Activated T-cell treated with anti-CD3 and anti-CD28 coated beads for 4 hours (primary cell): ENCODE measurements at places on chromosomes 6 and 20.

- no peak for DNase-seq
Observed at GRCh38 chr6:116266803-116267202, 12.9 kb downstream of the TSPYL1 start.

- no peak for DNase-seq
Observed at GRCh38 chr6:14386668-14387067, 269.1 kb downstream of the CD83 start.

DNA sequence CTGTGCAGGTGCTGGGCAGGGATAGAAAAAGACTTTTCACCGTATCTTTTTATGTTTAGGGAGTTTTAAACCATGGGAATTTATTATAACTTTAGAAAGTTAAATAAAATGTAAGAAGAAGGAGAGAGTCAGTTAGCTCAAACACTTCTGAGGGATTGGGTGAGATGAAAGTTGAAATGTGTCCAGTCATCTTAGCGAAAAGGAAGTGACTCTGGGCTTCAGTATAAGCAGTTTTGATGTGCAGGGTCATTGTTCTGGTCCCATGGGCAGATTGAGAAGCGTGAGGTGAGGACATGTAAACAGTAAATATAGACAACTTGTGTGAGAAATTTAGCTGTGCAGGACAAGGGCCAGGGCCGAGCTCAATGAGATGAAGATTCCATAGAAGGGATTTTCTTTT lies 66.9 kb downstream of the TOX2 start:
- DNase-seq = no peak

DNA sequence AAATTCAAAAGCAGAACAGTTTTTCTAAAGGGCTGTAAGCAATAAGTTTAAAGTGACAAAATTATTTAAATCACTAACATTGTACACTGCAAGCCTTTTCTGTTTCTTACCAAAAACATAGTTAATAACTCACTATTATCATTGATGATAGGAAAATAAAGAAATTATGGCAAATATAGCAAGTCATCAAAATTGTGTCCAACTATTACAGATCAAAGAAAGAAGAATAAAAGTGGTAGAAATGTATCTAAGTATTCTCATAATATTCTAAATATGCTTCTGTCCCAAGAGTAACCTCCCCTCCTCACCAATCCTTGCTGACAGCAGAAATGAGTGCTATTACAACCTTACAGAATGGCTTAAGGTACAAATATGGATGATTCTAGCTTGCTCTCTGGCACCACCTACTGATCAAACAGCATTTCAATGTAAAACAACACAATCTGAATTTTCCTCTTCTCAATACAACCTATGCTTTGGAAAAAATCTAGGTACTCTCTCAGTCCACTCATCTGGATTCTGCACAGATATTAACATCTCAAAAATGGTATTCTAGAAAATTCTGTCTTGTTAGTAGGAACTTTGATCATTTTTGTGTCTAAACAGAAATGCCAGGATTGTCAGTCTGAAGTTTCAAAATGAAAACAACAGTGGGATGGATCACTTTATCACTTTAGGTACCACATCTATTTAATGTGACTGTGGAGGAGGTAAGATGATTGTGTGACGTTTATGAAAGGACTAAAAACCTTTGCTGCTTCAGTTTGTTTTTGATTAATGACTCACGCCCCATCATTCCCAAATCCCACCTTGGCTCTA lies 40.9 kb downstream of the ZFP64 start:
- DNase-seq = peak; percentile 4

- DNase-seq = no peak
Observed at GRCh38 chr6:157751547-157752200, 71.4 kb upstream of the SNX9 start.

- DNase-seq = peak; percentile 30
Observed at GRCh38 chr6:149723771-149724417, 6.0 kb upstream of the LATS1 start.

GRCh38 chr6:72580281-72580940 lies 41.5 kb upstream of the KCNQ5 start:
- DNase-seq = no peak

GRCh38 chr6:41271901-41272395 lies 14.5 kb downstream of the TREM1 start:
- DNase-seq = no peak

GRCh38 chr20:37538003-37538402 lies 10.3 kb upstream of the BLCAP start:
- DNase-seq = no peak

- DNase-seq = no peak
Observed at GRCh38 chr6:106642476-106642875, 13.1 kb downstream of the QRSL1 start.

GRCh38 chr20:3209257-3209945 lies at the start of gene ITPA:
TSS of gene ITPA (plus strand) at chr20:3209498. CDS start at chr20:3209552, 54 bp downstream.
- peak; percentile 47 for DNase-seq

GRCh38 chr6:139595183-139595582 lies 220.7 kb upstream of the CITED2 start:
- no peak for DNase-seq

DNA sequence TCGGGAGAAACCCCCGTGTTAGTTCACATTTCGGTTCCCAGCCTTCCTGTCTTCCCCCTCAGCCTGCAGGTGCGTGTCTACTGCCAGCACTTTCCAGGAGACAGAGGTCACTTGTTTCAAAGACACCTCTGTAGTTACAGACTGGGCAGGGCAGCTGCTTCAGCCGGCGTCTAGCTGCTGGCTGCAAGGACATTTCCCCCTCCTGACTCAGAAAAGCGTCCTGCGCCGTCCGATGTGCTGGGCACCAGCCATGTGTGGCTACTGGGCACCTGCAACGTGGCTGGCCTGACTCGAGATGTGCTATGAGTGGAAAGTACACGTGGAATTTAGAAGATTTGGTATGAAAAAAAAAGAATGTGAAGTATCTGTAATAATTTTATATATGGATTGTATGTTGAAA lies 37.6 kb downstream of the RRBP1 start:
- DNase-seq = no peak

GRCh38 chr6:7176208-7176607 lies 68.4 kb downstream of the RREB1 start:
- DNase-seq = no peak

DNA sequence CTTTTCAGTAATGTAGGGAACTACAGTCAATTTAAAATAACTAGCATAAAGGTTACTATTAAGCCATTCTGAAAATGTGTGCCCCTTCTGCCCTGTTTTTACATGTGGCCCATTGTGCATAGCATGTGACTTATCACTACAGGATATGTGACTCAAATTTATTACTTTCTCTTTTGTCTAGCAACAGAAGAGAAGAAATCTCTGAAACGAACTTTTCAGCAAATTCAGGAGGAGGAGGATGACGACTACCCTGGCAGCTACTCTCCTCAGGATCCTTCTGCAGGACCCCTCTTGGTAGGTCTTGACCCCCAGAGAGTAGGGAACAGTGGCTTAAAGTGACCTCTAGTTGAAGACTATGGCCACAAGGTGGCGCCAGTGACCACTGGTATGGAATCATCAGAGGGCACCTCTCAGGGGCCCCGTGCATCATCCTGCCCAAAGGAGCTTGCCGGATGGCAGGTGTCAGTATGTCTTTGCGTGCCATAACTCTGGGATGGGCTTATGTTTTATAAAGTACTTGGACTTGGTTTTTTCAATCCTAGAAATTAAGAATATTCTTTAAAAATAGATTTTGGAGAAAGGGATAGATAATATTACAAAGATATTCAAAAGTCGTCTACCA lies 23.9 kb downstream of the RPRD1B start:
- DNase-seq = peak; percentile 65

GRCh38 chr6:37516076-37516919 lies 16.6 kb upstream of the CCDC167 start:
- DNase-seq = peak; percentile 78
